Stimulated activated CD8-positive, alpha-beta memory T cell treated with anti-CD3 and anti-CD28 coated beads, Interleukin-4, amount 100 ng/mL, for 24 hours (primary cell): ENCODE measurements at places on chromosomes 2 and 18.
A peak's percentile ranks its signal among the peaks of the same experiment; 100 is the strongest.

GRCh38 chr2:171389325-171389724, 44.5 kb downstream of the METTL8 start:
- DNase-seq: no peak

DNA sequence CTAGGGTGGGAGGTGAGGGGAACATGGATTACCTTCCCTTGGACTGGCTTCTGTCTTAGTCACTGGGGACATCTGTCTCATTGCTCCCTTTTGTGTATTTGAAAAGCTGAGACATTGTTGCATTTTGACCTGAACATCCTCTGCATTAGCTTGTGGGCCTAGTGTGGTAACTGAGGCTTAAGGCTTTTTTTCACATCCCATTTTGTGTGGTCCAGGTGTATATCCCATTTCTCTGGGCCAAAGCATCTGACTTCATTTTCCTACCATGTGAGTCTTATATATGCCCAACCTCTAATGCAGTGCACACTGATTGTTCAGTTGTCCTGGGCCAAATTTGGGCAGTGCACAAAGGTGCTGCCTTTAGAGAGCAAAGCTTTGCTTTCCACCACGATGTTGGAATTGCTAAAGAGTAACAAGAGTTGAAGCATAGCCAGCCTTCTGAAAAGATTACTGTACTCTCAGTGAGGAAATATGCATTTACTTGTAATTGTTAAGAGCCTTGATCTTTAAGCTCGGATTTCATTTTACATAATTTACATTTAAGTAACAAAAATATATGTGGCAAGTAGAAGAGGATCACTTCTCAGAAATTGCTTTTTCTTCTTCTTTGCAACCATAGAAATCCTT, 13.3 kb downstream of the PRKCE start:
- no peak for DNase-seq

- no peak for DNase-seq
These were observed 8.0 kb downstream of the ZNF396 start for GRCh38 chr18:35369126-35369525.

DNA sequence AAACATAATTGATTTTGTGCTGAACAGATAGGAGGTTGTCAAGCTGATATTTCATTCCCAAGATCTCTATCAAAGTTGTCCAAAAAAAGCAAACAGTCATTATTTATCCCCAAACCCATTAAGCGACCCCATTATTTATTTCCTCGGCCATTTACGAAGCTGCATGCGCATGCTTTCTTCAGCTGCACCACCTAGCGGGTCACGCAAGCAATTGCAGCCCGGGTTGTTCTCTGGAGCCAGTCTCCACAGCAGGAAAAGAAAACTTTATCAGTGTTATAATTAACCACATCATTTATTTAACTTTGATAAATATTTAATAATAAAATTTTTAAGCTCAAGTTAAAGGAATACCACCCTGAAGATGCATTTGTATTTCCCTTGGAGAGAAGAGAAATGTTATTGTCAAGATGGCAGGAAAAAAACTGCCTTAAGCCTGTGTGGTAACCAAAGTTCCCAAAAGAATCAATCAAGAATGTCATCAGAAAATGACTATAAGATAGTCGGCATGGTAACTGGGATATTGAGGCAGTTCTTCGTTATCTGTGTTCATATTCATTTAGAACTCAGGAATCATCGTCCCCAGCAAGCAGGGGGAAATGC, 304.7 kb downstream of the FBXO15 start:
- peak; percentile 13 for DNase-seq

DNA sequence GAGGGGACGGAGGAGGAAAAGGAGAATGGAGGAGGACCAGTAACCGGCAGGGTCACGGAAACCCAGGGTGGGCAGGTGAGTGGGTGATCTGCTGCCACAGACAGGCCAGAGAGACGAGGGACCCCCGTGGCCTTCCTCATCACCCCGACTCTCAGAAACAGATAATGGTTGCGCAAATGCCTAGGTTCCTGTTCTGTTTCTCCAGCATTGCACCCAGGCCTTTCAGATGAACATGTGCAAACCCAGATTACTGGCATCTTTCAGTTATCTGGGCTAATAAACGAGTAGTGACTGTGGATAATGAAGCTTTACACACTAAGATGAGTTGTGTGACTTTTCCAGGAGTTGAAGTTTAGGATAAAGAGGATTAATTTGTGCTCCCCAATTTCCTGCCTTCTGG, 46.5 kb downstream of the TET3 start:
- DNase-seq: no peak

DNA sequence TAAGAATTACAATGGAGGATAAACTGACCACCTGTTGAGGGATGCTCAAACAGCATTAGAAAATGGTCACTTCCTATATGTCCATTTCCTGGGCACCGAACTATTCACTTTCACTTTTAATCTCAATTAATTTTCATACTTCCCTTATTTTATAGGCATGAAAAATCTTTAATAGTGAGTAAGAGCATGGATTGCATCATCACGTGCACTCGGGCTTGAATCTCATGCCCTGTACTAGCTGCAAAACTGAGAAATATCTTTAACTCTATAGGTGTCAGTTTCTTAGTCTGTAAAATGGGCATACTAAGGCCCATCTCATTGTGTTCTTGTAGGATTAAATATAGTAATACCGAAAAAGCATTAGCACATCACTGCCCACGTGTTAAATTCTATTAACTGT, 183.9 kb upstream of the FIGN start:
- no peak for DNase-seq

DNA sequence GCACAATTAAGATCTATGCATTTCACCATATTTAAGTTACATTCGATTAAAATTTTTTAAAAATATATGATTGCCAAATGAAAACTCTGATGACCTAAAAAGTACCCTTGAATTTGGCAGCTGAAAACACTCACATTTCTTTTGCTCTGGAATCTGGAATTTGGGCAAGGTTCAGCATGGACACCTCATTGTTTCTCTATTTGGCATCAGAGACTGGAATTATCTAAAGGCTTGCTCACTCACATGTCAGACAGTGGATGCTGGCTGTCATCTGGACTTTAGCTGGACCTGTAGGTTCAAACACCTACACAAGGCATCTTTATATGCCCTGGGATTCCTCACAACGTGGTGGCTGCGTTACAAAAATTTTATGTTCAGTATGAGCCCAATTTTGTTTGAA, 16.1 kb downstream of the MBOAT2 start:
- no peak for DNase-seq

DNA sequence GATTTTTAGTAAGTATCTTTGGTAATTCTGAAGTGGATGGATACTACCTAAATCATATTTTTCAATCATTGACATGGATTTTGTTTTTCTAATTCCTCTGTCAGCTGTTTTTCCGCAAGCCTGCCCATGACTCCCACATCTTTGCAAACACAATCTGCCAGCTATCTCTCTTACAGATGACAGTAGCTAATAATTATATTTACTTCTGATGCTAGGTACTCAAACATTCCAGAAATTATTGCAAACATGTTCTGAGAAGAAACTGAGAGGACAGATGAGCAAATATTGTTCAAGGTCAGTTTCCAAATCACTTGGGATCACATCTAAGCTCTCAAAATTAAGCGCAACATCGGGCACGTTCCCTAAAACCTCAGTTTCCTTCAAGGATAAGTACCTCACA, 270.0 kb upstream of the CDH19 start:
- no peak for DNase-seq

DNA sequence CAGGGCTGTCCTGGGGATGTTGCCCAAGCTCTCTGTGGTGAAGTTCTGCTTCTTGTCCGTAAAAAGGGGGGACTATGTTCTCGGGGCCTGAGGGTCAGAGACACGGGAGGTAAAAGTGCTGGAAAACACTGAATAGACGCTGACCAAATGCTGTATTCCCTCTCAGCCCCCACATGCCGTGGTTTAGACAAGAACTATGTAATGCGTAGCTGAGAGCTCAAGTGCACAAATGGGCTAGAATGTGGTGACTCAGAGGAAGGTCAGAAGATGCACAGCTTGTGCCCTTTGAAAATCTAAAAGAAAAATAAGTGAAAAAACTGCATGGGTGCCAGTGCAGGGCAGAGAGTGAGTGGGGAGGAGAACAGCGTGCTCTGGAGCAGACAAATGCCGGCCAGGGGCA, 80.3 kb upstream of the MAP4K4 start:
- DNase-seq: no peak

GRCh38 chr2:190105554-190105953, 43.0 kb upstream of the MSTN start:
- no peak for DNase-seq

- DNase-seq: no peak
These were observed 98.9 kb downstream of the EIPR1 start for GRCh38 chr2:3278521-3279218.

DNA sequence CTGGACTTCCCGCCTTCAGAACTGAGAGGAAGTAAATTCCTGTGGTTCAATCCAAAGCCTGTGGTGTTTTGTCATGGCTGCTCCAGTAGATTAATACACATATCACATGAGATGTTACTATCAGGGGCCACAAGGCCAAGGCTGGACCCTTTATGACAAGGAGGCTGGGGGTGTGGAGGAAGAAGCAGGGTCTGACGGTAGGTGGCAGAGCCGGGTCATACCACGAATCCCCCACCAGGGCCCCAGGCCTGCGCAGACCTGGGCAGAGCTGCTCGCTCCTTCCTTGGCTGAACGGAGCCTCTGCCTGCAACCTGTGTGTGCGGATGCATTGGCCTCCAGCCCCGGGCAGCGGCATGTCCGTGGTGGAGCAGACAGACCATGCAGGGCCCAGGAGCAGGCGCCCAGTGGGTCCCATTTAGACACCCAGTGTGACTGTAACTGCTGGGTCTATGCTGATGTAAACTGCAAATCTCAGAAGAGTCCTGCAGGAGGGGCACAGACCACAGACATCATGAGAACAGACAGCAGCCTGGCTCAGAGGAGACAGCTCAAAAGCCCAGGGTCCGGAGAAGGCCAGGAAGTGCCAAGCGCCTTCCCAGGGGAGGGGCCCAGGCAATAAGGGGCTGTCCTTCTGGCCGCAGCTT, 155.2 kb downstream of the PXDN start:
- DNase-seq: no peak

- no peak for DNase-seq
These were observed 1.5 kb downstream of the ZFAND2B start for GRCh38 chr2:219207884-219208740.

- no peak for DNase-seq
These were observed 37.1 kb downstream of the SLC25A52 start for GRCh38 chr18:31723639-31723989.

- DNase-seq: no peak
These were observed 101.8 kb upstream of the MAP2 start for GRCh38 chr2:209322041-209322440.

DNA sequence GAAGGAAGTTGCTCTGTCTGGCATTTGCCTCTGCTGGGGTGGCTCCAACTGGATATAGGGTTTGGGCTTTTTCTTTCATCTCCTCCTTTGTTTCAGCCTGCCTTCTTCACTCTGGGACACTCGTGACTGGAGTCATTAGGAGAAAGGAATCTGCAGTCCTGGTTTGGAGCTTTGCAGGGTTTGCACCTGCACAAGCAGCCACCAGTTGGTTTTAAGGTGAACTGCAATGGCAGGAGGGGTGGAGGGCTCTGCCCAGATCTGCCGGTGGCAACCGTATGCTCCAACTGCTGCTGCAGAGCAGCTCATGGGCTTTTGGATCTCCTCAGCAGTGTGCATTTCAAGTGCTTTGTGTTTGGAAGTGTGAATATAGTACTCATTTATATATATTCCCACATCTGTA, 131.3 kb upstream of the MGAT5 start:
- DNase-seq: no peak

DNA sequence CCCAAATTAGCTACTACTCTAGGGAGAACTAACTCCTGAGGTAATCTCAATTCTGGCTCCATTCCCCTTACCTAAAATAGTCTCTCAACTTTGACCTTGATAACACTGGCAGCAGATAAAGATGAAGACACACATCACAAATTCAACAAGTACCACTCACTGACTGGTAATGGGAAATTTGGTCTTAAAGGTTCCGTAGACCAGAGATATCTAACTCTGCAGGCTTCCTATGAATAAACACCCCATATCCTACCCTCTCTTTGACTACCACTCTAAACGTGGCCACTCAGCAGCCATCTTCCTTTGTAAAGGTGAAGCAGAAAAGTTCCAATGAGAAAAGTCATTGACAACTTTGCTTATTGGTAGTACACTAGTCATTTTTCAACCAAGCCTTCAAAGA, 38.6 kb upstream of the GALNT5 start:
- no peak for DNase-seq

DNA sequence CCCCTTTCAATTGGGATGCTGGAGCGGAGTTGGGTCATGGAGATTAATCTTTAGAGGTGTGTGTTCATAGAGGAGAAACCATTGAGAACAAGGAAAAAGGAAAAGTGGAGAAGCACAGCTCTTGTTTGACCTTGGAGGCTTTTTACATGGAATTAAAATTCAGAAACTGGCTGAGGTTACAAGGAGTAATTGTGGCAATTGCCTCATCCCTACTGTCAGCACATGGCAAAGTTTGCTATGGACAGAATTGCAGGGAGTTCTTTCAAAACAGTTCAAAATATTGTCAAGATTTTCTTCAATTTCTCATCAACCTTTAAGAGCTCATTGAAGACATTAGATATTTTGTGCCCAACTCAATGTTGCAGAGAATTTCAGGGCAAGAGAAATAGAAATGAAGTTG, 232.7 kb downstream of the SLC8A1 start:
- no peak for DNase-seq

DNA sequence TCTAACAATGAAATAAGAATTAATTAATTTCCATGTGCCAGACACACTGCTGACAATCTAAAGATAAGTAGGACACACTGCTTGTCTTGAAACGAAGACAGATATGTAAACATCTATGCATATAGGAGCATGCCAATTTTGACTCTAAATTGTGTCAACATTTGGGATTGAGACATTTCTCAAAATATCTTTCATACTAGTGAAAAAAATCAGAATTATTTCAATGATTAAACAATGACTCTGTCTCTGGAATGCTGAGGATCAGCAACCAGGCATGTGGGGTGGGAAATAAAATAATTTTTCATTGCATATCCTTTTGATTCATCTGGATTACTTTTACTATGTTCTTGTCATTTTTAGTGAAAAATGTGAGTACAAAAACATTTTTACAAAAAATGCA, 262.6 kb upstream of the SYT4 start:
- no peak for DNase-seq

GRCh38 chr2:96157649-96158553, 12.7 kb upstream of the DUSP2 start:
- DNase-seq: peak; percentile 91

DNA sequence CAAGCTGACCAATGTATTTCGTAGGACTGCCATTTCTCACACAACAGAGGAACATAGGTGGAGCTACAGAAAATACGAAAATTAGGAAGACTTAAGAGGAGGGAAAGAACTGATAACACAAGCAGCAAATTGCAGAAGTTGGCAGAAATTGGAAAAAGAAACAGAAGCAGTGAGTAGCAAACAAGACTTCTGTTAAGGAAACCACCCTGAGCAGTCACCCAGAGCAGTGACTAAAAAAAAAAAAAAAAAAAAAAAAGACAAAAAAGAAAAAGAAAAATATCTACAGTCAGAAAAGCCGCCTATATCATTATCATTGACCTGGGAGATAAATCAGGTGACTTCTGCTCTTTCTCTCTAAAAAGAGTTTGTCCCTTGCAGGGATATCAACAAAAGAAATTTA, 21.4 kb downstream of the STK17B start:
- no peak for DNase-seq

DNA sequence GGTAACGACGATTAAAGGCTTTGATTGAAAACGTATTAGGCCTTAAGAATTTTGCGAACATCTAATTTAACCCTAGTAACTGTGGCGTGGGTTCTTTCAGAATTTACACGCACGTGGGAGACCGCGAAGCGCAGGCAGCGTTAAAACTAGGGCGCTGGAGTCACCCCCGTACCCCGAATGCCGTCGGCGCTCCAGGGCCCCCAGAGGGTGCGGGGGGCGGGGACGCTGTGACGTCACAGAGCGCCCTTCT, 673 bp upstream of the SMCHD1 start:
- peak; percentile 64 for DNase-seq

GRCh38 chr2:25743132-25743830, 69.9 kb upstream of the DTNB start:
- no peak for DNase-seq
